Activated CD4-positive, alpha-beta memory T cell treated with anti-CD3 and anti-CD28 coated beads, Interleukin-2, amount 10 ng/mL, durations not matched to agents 7 days and 5 days (primary cell): ENCODE measurements at places on chromosomes 6 and 20. TPM values are rescaled to one million over a fixed set of nuclear protein-coding genes. Genes with fewer than 3 reads are reported as not detected.

DNA sequence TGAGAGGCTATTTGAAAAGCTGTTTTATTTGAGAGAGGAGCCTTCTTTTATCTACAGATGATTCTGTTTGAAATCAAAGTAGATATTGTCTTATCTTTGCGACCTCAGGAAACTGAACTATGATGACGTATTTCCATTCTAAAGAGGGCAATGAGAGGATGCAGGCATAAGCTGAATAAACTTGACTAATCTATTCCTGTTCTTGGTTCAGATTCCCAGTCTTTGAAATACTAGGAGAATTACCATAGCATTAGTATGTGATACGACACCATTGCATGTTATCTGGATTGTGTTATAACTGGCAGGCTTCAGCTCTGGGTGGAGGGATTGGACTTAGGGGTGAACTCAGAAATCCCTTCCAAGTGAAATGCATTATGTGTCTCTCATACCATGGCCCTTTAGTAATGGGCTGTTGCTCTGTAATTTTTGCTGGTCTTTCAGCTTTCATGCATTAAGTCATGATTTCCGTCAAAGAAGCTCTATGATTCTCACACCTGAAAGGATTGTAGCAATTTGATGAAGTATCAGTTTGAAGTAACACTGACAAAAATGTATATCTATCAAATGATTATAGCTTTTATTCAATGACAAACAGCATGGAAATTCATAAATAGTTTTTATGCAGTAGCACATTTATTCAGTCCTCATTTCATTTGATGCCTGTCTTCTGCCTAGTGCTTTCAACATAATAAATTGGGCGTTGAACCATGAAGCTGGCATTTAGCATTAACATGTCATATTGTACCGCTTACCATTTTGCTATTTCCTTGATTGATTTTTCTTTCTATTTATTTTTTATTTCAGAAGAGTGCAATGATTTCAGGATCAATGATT lies 138.4 kb upstream of the SPACA1 start:
- DNase-seq, result no peak

DNA sequence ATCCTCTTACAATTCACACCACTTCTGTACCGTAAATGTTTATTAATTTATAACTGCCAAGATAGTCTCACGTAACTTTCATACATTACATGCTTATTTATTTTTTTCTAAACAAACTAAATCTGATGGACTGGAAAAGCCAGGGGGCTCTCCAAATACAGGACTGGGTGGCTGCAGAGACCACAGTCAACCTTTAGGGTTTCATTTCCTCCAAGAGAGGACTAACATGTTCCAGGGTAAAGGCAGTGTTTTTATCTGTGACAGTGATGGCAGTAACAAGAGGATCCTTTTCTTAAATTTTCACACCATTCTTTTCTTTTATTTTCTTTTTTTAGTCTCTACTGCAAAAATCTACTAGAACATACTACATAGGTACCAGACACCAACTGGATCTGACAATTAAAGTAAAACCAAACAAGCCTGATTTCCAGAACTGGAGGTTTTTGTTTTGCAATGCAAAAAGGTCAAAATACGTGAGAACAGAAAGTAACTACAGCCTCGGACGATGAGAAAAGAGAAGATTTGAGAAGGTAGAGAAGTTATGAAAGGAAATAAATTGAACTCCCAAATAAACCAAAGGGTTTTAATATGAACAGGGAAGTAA lies 1.2 kb downstream of the LMBRD1 start:
- DNase-seq, result no peak

- no peak for DNase-seq
Measured at GRCh38 chr6:5659467-5659866, 347.3 kb downstream of the NRN1 start.

GRCh38 chr20:3710703-3711483 lies 1.5 kb downstream of the SIGLEC1 start:
- peak; percentile 76 for DNase-seq

DNA sequence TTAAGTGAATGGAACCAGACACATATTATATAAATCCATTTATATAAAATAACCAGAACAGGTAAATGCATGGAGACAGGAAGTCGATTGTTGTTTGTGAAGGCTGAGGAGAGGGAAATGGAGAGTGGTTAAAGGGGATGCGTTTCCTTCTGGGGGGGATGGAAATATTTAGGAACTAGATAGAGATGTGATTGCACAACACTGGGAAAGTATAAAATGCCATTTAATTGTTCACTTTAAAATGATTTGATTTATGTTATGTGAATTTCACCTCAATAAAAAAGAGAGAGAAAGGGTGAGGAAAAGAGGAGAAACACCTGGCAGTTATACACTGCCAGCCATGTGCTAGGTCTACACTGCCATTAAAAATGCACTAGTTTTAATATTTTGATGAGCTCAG lies 312.6 kb downstream of the CD83 start:
- DNase-seq, result no peak

DNA sequence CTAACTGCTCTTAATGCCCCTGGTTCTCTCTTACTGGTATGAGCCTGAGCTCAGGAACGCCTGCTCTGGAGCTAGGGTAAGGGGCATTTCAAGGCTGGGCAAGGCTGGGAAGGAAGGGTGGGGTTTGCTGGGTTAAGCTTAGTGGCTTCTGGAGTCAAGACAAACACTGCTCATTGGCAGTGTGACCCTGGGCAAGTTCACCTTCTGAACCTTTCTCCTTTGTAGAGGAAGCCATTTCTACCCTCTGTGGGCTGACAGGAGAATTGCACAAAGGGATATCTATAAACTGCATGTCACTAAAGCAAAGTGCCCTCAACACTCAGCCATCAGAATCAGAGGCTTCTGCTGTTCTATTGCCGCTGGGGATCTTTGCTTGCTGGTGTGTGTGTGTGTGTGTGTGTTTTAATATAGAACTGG lies 20.3 kb upstream of the LRRN4 start:
- no peak for DNase-seq

GRCh38 chr6:163543321-163543720 lies 128.8 kb downstream of the QKI start:
- DNase-seq, result no peak

DNA sequence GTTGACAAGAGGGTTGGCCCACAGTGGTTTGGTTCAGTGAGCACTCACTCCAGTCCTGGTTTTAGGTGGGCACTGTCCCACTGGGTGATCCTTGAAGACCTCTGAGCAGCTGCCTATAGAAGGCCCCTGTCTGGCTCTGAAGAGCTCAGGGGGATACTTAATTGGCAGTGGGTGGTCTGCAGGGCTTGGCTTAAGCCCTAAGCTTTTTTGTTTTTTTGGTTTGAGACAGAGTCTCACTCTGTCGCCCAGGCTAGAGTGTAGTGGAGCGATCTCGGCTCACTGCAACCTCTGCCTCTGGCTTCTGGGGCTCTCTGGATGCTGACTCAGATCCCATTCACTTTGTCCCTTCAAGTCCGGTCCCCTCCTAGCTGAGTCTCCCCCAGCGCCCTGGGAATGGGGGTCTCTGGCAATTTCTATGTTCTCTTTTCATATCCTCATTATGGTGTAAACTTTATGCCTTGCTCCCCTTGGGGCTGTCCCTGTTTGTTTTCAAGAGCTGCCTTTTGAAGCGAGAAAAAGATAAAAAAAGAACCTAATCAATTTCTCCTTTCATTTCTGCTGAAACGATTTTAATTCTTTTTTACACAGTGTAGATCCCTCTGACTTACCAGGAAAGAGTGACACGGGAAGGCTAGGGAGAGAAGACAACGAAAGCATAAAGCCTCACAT lies 12.2 kb upstream of the KCNG1 start:
- no peak for DNase-seq

- DNase-seq, result no peak
Measured at GRCh38 chr6:157614026-157614568, 208.9 kb upstream of the SNX9 start.

DNA sequence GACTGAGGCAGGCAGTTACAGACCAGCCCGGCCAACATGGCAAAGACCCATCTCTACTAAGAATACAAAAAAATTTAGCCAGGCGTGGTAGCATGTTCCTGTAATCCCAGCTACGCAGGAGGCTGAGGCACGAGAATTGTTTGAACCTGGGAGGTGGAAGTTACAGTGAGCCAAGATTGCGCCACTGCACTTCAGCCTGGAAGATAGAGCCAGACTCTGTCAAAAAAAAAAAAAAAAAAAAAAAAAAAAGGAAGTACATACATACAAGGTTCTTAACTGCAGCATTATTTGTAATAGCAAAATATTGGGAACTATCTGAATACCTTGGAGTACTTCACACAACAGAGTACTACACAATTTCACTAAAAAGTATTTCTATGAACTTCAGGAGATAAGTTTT lies 183.5 kb upstream of the OLIG3 start:
- no peak for DNase-seq

GRCh38 chr6:161233986-161234661 lies 39.7 kb downstream of the AGPAT4 start:
- DNase-seq, result no peak

DNA sequence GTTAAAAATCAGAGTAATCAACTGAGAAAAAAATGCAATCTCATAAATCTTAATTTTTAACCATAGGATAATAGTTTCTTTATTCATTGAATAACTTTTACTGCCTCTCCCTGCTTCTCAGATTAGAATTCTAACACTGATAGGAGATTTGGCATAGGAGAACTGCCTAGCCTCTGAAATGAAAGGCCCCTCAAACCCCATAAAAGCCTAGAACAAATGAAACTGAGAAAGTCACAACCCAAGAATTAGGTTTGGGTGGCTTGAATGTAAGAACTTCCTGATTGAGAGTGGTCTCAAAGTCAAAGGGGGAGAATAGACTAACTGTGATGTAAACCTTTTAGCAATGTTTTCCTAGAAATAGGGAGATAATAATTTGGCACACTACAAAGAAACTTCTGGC lies 52.2 kb downstream of the SAMD5 start:
- DNase-seq, result no peak

Gene ME1
- 0.13 TPM for total RNA-seq

Gene NKAPL
- not detected for total RNA-seq

Gene BRD2
- 297 TPM for total RNA-seq

Gene RNF182
- total RNA-seq, result not detected

Gene BPIFB2
- not detected for total RNA-seq

Gene FAM210B
- total RNA-seq, result 3.7 TPM

Gene JARID2
- total RNA-seq, result 28.4 TPM

Gene HLA-C
- 1,690 TPM for total RNA-seq

Gene C6orf58
- total RNA-seq, result not detected
